Activated CD4-positive, alpha-beta T cell treated with anti-CD3 and anti-CD28 coated beads for 36 hours (primary cell): ENCODE measurements at places on chromosomes 7 and 10. TPM values are rescaled to one million over a fixed set of nuclear protein-coding genes. Genes with fewer than 3 reads are reported as not detected.
A peak's percentile ranks its signal among the peaks of the same experiment; 100 is the strongest.

GRCh38 chr10:32976338-32976737 lies 18.3 kb upstream of the ITGB1 start:
- peaks cover 22% of the 10 kb centered on the region for H3K4me1 ChIP-seq
- no peaks in the 10 kb centered on the region for H3K27me3 ChIP-seq
- H3K36me3 ChIP-seq = no peaks in the 10 kb centered on the region
- DNase-seq = no peak
- H3K27ac ChIP-seq = no peak overlapping the region
- H3K4me3 ChIP-seq = no peak overlapping the region

SLC37A3 gene
- 55.5 TPM for total RNA-seq

MEOX2 gene
- not detected for total RNA-seq

IFIT3 gene
- total RNA-seq = 19.2 TPM

DNA sequence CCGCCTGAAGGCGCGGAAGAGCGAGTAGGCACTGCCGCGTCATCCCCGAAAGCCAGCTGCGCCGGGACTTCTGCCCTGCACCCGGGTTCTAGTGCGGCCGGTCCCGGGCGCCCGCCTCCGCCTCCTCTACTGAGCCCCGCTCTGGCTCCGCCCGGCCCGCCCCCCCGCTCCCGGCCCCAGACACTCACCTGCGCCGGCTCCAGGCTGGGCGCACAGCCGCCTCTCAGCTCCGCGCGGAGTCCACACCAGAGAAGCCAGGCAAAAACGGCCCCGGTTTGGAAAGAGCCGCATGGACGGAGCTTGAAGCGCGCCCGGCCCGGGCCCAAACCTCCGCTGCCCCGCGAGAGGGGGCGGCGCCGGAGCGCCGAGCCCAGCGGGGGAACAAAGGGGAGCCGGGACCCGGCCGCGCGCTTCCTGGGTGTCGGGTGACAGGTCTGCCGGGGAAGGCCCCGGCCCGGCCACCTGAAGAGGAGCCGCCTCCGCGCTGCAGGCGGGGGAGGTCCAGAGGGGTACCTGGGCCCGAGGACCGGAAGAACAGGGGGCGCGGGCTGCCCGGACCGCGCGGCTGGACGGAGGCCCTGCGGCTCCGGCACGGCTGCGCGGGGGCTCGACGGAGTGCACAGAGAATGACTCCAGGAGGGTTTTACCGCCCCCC lies 168.2 kb downstream of the NRF1 start:
- peak; percentile 66 for DNase-seq
- H3K36me3 ChIP-seq = no peaks in the 10 kb centered on the region
- H3K4me1 ChIP-seq = peaks cover 27% of the 10 kb centered on the region
- H3K27ac ChIP-seq = no peak overlapping the region
- H3K4me3 ChIP-seq = no peak overlapping the region

GRCh38 chr10:72792288-72792687 lies 100.3 kb downstream of the MCU start:
- peaks cover 3% of the 10 kb centered on the region for H3K36me3 ChIP-seq
- H3K4me3 ChIP-seq = no peak overlapping the region

VKORC1L1 gene
- total RNA-seq = 17.6 TPM

NEURL1 gene
- 2.3 TPM for total RNA-seq

DNA sequence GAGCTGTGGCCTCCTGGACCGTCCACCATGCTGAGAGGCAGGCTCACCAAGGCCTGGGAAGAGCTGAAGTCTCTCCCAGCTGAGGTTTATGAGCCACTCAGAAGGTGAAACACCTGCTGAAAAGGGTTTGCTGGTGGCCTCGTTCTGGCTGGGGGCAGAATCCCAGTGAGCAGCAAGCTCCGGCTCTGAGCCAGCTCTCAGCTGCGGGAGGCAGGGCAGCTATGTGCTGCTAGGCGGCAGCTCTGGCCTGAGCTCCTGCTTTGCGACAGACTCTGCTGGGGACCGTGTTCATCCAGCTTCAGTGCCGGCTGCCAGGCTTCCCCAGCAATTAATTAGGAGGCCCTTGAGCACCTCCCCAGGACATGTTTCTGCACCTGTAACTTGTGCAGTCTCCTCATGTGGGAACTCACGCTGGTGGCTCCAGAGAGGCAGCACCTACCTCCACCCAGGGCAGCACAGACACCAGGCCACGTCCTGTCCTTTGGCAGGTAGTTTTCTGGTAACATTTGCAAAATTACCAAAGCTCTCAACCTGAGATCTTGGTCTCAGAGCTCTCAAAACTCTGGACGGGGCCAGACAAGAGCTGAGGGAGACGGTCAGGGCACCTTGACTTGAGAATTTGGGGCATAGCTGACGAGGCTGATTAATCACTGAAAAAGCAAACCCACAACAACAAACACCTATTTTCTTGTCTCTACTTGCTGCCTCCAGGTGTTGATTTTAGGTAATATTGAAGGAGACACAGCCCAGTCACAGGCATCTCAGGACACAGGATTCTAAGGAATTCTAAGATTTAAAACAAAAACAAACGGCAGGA lies 185.0 kb downstream of the TCERG1L start:
- H3K27me3 ChIP-seq = no peaks in the 10 kb centered on the region
- DNase-seq = no peak
- no peaks in the 10 kb centered on the region for H3K36me3 ChIP-seq
- no peak overlapping the region for H3K27ac ChIP-seq
- peaks cover 9% of the 10 kb centered on the region for H3K4me1 ChIP-seq

PDE6C gene
- not detected for total RNA-seq

DNA sequence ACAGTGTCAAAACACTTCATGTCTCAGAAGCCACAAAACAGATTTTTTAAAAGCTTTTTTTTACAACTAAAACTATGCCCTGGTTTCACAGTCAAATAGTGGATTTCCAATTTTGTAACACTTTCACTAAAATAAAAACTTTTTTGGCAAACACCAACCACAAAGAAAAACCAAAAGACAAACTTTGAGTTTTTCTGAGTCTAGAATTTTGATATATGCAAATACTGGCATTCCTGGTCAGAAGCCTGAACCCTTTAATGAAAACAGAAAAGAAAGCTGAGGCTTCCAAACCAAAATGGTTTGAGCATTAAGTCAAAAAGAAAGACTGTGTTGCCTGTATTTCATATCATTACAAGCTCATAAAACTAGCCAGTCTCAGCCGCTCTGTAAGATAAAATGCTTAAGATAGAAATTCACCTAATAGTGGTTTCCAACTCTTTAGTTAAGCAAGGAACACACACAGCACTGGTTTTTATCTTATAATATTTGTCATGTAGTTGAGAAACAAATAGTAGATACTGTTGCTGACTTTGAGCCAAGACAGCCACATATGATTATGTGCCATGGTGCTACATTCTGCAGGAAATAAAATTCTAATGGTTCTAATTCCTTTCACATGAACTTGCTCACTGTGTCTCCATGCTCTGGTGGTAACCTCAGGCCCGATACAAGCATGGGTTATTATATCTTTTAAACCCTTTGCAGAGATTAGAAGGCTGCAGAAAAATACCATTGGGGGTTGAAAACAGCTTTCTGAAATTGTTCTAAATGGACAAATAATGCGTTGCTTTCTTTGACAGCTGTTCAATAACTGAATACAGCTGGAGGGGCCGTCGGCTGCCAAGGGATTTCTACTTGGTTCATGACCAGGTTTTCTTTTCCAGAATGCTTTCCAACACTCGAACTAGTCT lies 49.4 kb downstream of the FAM171A1 start:
- H3K27me3 ChIP-seq = no peaks in the 10 kb centered on the region
- no peak overlapping the region for H3K27ac ChIP-seq
- H3K4me3 ChIP-seq = no peak overlapping the region
- H3K4me1 ChIP-seq = peaks cover 11% of the 10 kb centered on the region

CNOT4 gene
- 17.7 TPM for total RNA-seq

NEUROG3 gene
- total RNA-seq = 0.18 TPM

DNA sequence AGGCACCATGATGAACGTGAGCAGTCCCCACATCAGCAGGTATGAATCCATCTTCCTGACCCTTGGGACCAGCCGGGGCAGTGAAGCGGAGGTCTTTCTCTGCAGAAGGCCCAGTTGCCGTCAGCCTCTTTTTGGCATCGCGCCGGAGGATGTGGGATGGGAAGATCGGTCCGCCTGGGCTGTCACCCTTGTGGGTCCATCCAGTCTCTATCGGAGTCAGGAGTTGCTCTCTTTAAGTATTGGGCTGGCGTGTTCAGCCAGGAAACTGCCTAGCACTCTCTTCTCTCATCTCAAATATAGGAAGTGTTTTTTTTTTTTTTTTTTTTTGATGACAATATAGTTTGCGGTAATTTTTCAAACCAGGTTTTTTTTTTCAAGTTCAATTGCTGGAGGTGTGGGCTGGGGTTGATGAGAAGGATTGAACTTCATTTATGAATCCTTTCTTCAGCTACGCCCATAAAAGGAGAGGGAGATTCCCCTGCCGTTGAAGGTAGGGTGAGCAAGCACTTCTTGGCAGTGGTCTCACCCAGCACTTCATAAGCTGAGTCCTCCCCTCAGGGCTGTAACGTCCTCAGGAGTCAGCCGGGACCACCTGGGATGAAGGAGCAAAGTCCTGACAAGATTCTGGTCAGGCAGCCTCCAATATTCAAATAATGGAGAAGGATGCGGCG lies at the start of gene IL2RA:
IL2RA (minus strand) TSS at position 267 of the 671 bp plus-strand sequence; CDS start at position 51, 216 bp downstream.
- H3K27ac ChIP-seq = peak within 1 kb of the TSS; percentile 93
- H3K4me1 ChIP-seq = peaks cover 53% of the 10 kb centered on the region
- peak; percentile 87 for DNase-seq
- H3K36me3 ChIP-seq = peaks cover 51% of the 10 kb centered on the region

GATA3 gene
- 23.5 TPM for total RNA-seq

DNA sequence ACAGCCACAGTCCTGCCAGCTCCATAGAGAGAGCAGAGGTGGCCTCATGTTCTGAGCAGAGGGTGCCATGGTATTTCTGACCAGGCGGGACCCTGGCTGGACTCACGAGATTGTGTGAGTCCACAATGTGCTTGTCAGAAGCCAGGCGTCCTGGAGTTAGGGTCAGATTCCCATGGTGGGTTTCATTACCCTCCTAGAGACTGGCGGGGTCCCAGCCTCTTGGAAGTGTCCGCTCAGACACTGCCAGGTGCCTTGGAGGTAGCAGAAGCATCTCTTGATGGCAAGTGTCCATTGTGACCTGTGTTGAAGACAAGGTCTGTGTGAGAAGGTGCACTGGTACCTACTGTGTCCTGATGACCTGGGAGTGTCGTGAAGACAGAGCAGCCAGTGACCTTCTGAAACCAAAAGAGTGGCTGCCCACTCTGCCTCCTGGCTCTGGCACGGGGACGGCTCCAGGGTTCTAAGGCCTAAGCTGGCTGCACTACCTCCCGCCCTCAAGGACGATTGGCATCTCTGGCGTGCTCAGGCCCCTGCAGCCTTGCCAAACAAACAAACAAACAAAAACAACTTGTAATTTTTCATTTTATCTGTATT lies 56.8 kb downstream of the MGMT start:
- H3K27ac ChIP-seq = no peak overlapping the region
- DNase-seq = no peak
- H3K36me3 ChIP-seq = peaks cover 27% of the 10 kb centered on the region
- no peaks in the 10 kb centered on the region for H3K4me1 ChIP-seq

CRYGN gene
- total RNA-seq = 0.11 TPM

GRCh38 chr10:78630944-78631838 lies 437.6 kb upstream of the ZMIZ1 start:
- DNase-seq = peak; percentile 52
- H3K27me3 ChIP-seq = peaks cover 4% of the 10 kb centered on the region
- H3K4me1 ChIP-seq = peaks cover 6% of the 10 kb centered on the region
- H3K36me3 ChIP-seq = no peaks in the 10 kb centered on the region

MYH16 gene
- total RNA-seq = not detected

- H3K27me3 ChIP-seq = no peaks in the 10 kb centered on the region
- peak; percentile 12 for DNase-seq
- H3K27ac ChIP-seq = no peak overlapping the region
- H3K4me3 ChIP-seq = no peak overlapping the region
- H3K36me3 ChIP-seq = no peaks in the 10 kb centered on the region
Measured at GRCh38 chr7:30252885-30253795, 31.3 kb upstream of the ZNRF2 start.

GRCh38 chr10:17134737-17135260 lies 5.2 kb upstream of the CUBN start:
- H3K4me1 ChIP-seq = no peaks in the 10 kb centered on the region
- no peaks in the 10 kb centered on the region for H3K27me3 ChIP-seq
- H3K4me3 ChIP-seq = no peak overlapping the region
- no peak overlapping the region for H3K27ac ChIP-seq
- no peak for DNase-seq

- peaks cover 7% of the 10 kb centered on the region for H3K4me1 ChIP-seq
- no peaks in the 10 kb centered on the region for H3K36me3 ChIP-seq
- H3K4me3 ChIP-seq = no peak overlapping the region
Measured at GRCh38 chr7:1460821-1461645, 1.8 kb upstream of the MICALL2 start.

- no peak overlapping the region for H3K4me3 ChIP-seq
- H3K36me3 ChIP-seq = no peaks in the 10 kb centered on the region
- H3K27ac ChIP-seq = no peak overlapping the region
- DNase-seq = no peak
Measured at GRCh38 chr10:130493021-130493420, 356.8 kb downstream of the GLRX3 start.

DNA sequence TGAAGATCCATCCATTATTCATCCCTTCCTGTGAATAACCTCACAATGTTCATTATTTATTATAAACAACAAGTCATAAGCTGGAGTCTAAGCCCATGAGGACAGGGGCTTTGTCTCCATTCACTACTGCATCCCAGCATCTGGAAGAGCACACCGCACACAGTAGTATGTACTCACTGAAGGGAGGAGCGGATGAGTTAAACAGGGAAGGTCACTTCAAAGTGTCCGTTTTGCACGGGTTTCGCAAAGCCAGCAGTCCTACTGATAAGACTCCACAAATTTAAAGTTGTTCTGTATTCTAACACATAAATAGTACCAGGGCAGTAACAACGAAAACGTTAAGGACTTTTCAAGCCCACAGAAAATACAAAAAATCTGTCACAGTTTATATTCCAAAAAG lies 167.9 kb downstream of the PARD3 start:
- H3K36me3 ChIP-seq = no peaks in the 10 kb centered on the region
- no peak for DNase-seq
- no peaks in the 10 kb centered on the region for H3K4me1 ChIP-seq
- no peak overlapping the region for H3K4me3 ChIP-seq

- H3K27ac ChIP-seq = no peak overlapping the region
- no peak overlapping the region for H3K4me3 ChIP-seq
- H3K4me1 ChIP-seq = no peaks in the 10 kb centered on the region
- H3K36me3 ChIP-seq = no peaks in the 10 kb centered on the region
- no peak for DNase-seq
Measured at GRCh38 chr10:86678999-86679792, 10.9 kb downstream of the LDB3 start.

- H3K27me3 ChIP-seq = no peaks in the 10 kb centered on the region
- no peak for DNase-seq
- no peak overlapping the region for H3K27ac ChIP-seq
- no peak overlapping the region for H3K4me3 ChIP-seq
- no peaks in the 10 kb centered on the region for H3K4me1 ChIP-seq
Measured at GRCh38 chr10:3532644-3533043, 252.4 kb downstream of the KLF6 start.
